ENCODE measurements at places on chromosomes 13 and 19.

GRCh38 chr13:31949486-31949885 is 82.1 kb upstream of the FRY start:
- DNase-seq = no peak

GRCh38 chr19:41341669-41342490 is 11.8 kb downstream of the TGFB1 start:
- DNase-seq = no peak

- DNase-seq = no peak
Measured at GRCh38 chr13:72342364-72342763, 385.1 kb downstream of the MZT1 start.

- DNase-seq = no peak
Measured at GRCh38 chr19:28399187-28399586, 813.8 kb downstream of the UQCRFS1 start.

DNA sequence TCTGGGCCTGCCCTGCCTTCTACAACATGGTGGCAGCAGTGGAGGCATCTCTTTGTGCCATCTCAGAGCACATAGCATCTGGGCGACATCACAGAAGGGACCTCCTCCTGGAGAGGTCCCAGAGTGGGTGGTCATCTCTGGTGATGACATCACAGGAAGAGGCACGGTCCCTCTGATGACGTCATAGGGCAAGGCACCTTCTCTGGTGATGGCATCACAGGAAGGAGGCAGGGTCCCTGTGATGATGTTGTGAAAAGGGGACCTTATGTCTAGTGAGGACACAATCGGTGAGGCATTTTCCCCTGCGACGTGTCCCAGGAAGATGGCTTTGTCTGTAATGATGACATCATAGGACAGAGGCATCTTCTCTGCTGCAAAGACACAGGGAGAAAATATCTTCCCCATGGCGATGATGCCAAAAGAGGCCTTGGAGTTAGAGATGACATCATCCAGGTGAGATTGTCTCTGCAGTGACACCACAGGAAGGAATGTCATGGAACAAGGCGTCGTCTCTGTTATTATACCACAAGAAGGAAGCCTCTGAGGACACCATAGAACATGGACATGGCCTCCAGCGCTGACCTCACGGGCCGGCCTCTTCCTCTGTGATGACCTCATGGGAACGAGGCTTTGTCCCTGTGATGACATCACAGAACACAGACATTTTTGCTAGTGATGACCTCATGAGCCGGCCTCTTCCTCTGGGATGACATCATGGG is 10.7 kb downstream of the SHISA7 start:
- DNase-seq = no peak

GRCh38 chr13:99883805-99884204 is 87.8 kb downstream of the ZIC5 start:
- DNase-seq = no peak

DNA sequence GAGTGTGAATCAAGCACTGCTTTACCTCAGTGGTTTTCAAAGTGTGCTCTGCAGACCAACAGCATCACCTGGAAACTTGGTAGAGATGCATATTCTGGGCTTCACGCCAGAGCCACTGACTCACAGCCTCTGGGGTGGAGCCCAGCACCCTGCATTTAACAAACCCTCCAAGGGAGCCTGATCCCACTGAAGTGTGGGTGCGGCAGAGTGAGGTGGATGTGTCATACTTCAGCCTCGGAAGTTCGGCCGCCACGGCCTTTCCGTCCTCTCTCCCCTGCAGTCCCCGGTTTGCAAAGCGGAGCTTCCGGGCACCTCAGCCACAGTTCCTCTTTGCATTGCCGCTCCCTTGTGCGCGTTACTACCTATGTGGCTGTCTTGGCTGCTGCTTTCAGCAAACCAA is 33.3 kb upstream of the MICU2 start:
- DNase-seq = peak; percentile 20

- no peak for DNase-seq
Measured at GRCh38 chr19:42074513-42075363, 1.2 kb upstream of the ZNF574 start.

DNA sequence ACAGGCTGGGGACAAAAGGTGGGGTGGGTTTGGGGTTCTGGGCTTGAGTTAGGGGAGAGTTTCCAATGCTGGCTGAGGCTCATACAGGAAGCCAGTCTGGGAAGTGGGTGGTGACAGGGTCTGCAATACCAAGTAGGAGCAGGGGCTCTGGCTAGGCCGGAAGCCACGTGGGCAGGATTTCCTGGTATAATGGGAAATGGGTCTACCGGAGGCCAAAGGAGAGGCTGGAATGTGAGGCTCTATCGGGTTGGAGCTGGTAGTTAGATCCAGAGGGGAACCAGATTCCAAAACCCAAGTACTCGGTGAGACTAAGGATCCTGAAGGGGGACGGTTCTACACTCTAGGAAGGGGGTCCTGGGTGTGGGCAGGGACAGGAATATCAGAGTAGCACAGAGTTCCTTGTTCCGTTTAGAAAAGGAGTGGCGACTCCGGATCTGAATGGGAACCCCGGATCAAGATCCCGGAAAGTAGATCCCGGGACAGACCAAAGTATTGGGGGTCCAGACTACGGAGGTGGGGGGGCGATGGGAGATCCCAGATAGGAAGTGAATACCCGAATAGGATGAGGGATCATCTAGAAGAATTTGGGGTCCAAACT is 802 bp downstream of the CDC37 start:
- DNase-seq = peak; percentile 44

DNA sequence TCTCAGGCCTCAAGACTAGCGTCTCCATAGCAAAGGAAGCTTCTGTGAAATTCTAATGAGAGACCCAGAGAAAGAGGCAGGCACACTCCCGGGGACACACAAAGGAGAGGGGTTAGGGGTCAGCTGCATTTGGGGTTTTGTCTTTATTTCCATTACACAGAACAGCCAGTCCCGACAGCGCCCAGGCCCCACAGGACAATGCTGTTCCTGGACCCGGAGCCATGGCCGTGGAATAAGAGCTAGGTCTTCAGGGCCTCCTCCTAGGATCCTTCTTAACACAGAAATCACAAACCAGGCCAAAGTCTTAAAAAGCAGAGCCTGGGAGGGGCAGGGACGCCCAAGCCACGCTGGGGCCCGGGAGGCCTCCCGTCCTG is 22.8 kb downstream of the KCTD15 start:
- DNase-seq = no peak

- DNase-seq = peak; percentile 43
Measured at GRCh38 chr19:16327911-16328823, 3.5 kb downstream of the KLF2 start.

DNA sequence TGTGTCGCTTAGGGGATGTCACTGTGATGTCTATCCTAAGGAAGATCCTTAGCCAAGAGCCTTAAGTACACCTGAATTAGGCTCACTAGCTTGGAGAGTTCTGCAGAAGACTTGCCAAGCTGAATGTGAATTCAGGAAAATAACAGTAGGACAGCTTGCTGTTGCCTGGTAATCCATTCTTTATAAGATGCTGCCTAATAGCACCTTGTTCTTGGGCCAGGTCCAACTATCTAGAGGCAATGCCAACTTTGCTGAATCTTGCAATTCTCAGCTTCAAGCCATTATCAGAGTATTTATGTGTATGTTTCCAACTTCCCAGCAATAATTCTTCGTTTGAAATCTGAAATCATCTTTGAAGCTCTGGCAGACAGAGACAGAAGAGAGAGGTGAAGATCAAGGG is 102.8 kb downstream of the PCDH17 start:
- no peak for DNase-seq

DNA sequence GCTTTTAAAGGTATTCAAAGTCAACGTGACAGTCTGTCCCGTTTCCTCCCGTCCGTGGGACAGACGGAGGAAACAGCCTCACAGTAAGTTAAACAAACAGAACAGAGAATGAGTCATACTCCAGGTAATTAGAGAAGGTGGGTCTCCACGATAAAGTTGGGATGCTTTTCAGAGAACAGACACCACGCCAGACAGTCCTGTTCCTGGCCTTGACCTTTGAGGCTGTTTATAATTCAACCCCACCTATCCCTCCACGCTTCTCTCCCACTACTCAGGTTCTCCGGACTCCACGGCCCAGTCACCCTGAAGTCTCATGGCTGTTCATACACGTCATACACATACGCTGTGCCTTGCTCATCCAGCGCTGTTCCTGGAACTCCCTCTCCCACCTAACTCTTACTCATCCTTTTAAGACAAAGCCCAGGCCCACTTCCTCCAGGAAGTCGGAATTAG is 42.5 kb downstream of the ARHGEF18 start:
- DNase-seq = no peak

DNA sequence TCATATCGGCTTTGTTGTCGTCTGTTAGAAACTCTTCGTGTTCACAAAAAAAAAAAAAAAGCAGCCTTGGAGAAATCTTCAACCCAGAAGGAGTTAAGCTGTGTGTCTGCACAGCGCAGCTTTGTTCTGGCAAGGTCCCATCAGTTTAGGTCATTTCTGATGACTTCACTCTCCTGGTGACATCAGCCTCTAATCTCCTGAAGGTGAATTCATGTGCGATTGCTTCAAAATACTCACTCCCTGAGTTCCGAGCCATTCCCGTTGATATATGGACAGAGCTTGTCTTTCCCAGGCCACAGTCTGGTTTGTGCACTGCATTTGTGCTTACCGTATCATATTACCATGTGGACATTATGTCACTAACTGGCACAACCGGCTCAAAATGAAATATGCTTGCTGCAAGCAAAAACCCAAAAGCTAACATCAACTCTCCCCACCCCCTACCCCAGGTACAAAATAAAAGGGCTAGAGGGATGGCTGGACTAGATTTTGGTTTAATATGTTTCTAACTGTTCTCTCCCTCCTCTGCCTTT is 342.4 kb downstream of the KCNRG start:
- no peak for DNase-seq

DNA sequence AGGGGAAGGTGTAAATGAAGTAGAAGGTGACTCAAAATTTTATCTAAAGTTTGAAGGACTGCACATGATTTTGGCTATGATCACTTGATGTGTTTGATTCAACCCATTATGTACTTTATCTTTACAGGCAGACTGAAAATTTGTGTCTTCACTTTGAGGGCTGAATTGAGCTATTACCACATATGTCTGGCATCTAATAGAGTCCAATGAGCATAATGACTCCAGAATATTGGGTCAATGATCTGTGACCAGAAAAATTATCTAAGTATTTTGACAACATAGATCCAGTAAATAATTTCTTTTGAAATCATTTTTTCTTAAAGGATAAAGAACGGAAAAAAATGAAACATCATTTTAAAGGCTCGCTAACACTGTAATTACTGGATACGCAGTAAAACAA is 2810.0 kb downstream of the PCDH9 start:
- DNase-seq = no peak

DNA sequence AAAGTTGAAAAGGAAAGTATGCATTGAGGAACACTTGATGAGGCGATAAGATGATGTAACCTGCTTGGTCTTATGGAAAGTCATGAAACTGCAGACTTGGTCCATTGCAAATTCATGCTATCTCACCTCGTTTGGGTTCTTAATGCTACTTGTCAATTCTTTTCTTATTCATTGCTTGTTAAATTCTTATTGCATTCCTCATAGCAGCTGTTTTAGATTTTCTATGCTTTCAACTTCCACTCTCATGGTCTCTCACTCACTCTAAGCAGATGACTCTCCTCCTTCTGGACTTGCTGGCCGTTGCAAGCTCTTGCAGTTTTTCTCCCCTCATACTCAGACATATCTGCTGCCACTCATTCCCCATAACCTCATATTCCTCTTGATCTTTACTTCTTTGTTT is 67.8 kb upstream of the CSNK1A1L start:
- DNase-seq = no peak

- no peak for DNase-seq
Measured at GRCh38 chr13:46580362-46580839, 27.4 kb downstream of the LRCH1 start.

- DNase-seq = no peak
Measured at GRCh38 chr13:78309497-78310180, 293.7 kb downstream of the POU4F1 start.

- DNase-seq = no peak
Measured at GRCh38 chr13:94112731-94113130, 366.8 kb downstream of the DCT start.

GRCh38 chr13:99977334-99977911 is 4.2 kb upstream of the ZIC2 start:
- DNase-seq = no peak

DNA sequence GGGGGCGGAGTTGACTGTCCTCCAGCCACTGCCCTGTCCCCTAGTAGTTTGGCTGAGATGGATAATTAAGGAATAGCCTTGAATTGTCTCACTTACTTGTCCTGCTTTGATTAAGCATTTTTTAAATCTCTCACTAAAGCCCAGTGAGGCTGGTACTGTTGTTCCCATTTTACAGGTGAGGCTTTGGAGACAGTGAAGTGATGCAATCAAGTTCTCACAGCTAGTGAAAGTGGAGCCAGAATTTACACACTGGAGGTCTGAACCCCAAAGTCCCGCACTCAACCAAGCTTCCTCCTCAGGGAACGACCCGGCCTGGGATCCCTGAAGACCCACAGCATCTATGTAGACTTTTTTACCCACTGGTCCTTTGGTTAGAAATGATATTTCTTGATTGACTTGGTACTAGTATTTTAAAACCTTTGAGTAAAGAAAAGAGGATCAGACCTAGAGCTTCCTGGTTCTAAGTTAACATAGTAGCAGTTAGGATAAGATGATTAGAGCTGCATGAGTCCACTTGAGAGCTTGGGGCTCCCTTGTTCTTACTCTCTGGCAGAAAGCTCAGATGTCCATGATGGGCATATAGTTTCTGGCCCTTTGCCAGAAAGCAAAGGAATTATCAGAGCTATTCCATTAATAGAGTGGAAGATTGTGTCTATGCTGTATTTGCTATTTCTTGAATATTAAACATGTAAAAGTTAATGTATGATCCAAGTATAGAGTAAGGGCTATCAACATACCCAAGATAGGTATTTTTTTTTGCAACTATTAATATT is 154.3 kb downstream of the LMO7 start:
- DNase-seq = no peak

DNA sequence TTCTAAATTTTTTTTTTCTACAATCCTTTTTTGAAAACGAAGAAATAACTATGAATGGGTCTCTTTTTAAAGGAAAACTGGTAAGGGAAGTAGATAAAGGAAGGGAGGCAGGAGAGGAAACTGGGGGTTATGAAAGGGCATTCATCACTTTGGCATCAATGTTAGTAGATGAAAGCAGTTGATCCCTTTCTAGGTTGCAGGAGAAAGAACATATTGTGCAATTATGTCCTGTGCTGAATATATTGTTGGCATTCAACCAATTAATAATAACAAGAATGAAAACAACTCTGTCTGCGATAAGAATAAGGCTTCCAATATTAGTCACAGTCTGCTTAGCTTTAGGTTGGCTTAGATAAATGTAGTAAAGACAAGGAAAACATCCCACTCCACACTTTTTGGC is 796.8 kb upstream of the KLHL1 start:
- DNase-seq = no peak

DNA sequence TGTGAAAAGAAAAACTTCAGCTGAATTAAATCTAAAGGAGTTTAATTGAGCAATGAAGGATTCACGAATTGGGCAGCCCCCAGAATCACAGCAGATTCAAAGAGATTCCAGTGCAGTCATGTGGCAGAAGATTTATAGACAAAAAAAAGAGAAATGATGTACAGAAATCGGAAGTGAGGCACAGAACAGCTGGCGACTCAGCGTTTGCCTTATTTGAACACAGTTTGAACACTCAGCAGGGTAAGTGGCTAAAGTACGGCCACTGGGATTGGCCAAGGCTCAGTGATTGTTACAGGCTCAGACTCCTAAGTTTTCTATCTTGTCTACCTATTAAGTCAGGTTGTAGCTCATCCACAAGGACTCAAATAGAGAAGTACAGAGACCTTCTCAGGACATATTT is 11.6 kb upstream of the CFAP97D2 start:
- DNase-seq = no peak
